ENCODE measurements at places on chromosomes 5 and 9.

GRCh38 chr9:32899761-32900160, 101.7 kb downstream of the APTX start:
- no peak for DNase-seq

DNA sequence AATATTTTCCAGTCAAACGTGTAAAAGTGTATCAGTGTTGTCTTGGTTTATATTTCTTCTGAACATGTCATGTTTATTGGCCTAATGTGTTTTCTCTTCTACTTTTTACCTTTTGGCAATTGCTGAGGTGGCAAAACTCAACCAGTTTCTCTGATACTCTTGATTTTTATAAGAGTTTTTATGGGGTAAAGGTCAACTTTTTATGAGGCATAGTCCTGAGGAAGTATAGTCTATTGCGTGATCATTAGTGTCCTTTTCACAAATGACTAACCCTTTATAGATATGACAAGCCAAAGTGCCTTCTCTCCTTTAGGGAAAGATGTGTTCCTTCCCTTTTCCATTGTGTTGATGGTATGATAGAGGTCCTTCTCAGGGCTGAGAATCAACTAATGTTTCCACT, 32.9 kb downstream of the OCLN start:
- DNase-seq = no peak

GRCh38 chr9:12794101-12794799, 19.4 kb downstream of the LURAP1L start:
- peak; percentile 45 for DNase-seq

DNA sequence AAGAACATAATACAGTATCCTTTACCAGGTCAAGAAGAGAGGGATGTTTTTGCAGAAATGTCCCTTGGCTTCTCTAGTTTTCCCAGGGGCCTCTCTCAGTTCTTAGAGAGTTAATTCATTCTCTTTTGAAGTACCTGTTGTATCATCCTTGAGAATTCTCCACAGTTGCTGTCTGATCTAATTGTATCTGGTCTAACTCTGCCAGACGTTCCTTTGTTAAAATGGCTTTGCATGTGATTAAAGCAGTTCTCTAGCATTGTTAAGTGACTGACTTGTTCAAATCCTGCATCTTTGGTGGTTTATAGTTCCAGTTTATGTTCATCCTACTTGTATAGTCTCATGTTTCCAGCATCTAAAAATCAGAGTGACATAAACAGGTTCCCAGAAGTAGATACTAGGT, 65.0 kb downstream of the KIAA1958 start:
- DNase-seq = no peak

DNA sequence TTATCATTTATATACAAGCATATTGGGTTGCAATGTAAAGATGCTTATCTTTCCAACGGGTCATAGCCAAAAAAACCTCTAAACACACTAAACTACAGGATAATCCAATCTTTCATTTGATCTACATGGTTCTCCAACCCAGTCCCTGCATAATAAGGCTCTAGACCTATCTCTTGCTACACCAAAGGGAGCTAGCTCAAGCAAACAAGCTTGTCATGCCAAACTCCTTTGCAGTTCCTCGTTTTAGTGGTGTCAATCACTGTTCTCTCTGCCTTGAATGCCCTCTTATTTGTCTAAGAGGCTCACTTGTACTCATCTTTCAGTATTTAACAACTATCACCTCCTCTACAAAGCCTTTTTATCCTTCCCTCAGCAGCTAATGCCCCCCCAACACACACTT, 5.6 kb downstream of the HOMER1 start:
- DNase-seq = no peak

GRCh38 chr5:5589857-5590256, 167.4 kb downstream of the ICE1 start:
- DNase-seq = no peak

- DNase-seq = no peak
Observed at GRCh38 chr5:61653807-61654580, 321.9 kb downstream of the ZSWIM6 start.

- DNase-seq = no peak
Observed at GRCh38 chr9:68637020-68637419, 68.0 kb upstream of the PIP5K1B start.

- DNase-seq = no peak
Observed at GRCh38 chr9:69678843-69679538, 6.8 kb upstream of the APBA1 start.

GRCh38 chr5:170571281-170571731, 67.5 kb downstream of the KCNIP1 start:
- DNase-seq = no peak

- DNase-seq = no peak
Observed at GRCh38 chr9:2818804-2819121, 25.1 kb downstream of the PUM3 start.

GRCh38 chr5:167771571-167771970, 519.9 kb upstream of the WWC1 start:
- peak; percentile 74 for DNase-seq

- peak; percentile 31 for DNase-seq
Observed at GRCh38 chr9:95570150-95570549, 53.4 kb upstream of the PTCH1 start.

DNA sequence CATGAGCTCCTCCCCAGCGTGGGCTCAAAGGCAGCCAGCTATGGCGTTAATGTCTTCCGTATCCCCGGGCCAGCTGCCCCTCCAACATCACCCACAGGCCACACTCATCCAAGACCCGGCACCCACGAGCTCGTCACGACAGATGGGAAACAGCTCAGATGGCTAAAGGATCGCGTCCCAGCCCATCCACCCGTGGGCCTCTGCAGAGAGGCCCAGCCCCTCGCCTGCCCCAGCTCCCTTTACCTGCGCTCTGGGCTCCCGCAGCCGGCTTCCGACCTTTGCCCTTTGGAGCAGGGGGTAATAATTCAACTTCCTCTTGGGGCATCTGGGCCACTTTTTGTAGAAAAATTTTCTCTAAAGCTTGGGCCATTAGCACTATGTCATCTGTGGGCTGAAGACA, 16.5 kb downstream of the BRD3 start:
- DNase-seq = no peak

DNA sequence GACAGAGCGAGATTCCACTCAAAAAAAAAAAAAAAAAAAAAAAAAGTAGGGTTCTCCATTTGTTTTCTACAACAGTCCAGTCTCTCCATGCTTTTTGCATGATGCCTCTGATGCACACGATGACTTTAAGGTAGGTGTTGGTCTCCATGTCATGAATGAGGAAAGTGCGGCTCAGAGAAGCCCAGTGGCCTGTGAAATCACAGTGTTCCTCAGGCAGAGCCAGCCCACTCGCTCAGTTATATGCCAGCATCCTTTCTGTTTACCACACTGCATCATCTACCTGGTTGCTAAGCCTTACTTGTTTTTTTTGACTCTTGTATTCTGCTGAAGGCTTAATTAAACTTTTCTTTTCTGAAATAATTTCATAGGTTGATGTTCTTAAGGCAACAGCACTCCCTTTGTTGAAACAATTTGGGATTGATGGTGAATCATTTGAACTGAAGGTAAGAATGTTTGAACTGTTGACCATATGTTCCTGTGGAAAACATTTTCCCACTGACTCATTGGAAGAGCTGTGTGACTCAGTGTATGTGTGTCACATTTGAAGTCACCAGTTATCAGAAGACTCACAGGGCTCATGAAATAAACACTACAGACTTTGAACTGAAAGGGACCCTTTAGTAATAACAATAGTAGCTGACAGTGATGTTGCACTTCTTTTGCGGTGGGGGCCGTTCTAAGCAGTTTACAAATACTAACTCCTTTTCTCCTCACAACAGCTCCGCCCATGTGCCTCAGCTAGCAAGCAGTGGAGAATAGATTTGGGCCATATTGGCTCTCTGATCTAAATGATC, 40.2 kb downstream of the RCL1 start:
- DNase-seq = peak; percentile 74

DNA sequence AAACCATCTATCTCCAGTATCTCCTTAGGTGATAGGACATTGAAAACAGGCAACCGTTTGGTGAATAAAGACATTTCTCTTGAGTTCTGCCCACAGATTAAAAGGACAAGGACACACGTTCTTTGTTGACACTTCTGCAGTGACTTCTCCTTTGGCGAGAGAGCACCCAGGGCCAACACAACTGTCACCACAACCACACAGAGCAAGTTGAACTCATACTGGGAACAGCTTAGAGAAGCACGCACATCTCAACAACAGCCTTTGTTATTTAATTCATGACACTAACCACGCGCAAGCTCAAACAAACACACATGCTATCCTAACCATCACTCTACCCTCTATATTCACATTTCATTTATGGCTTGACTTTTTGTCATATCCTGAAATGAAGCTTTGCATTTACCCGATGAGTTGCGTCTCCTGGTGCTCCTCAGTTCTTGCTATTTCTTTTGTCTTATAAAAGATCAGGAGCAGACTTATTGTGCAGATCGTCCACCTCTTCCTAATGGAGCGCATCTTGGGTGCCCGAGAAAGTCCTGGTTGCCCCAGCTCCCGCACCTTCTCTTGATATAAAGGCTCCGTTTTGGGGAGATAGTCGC, 543 bp downstream of the ST8SIA4 start:
- no peak for DNase-seq

- no peak for DNase-seq
Observed at GRCh38 chr5:102946971-102947370, 173.0 kb downstream of the GIN1 start.
